ENCODE measurements at places on chromosomes 5 and 9. TPM values are rescaled to one million over a fixed set of nuclear protein-coding genes. Genes with fewer than 3 reads are reported as not detected.

CCNO gene
- total RNA-seq, result not detected

EPB41L4B gene
- not detected for total RNA-seq

DNA sequence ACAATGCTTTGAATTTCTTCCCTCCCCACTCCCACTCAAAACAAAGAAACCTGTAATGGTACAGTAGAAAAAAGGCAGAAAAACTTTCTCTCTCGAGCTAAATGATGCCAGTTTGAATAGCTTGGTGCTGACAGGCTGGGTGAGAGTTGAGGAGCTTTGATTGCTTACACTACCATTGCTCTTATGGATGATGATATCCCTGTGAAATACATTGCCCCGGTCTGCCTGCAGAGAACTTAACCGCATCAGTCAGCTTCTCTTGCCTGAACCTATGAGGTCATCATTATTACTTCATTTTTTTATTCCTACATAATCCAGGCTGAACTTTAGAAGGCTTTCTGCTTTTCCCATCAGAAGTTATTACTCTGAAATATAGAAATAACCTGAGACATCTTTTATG, 69.3 kb downstream of the ISL1 start:
- no peak overlapping the region for H3K4me3 ChIP-seq
- no peak for DNase-seq
- no peaks in the 10 kb centered on the region for H3K4me1 ChIP-seq
- H3K27me3 ChIP-seq, result no peaks in the 10 kb centered on the region
- no peaks in the 10 kb centered on the region for H3K36me3 ChIP-seq

DNA sequence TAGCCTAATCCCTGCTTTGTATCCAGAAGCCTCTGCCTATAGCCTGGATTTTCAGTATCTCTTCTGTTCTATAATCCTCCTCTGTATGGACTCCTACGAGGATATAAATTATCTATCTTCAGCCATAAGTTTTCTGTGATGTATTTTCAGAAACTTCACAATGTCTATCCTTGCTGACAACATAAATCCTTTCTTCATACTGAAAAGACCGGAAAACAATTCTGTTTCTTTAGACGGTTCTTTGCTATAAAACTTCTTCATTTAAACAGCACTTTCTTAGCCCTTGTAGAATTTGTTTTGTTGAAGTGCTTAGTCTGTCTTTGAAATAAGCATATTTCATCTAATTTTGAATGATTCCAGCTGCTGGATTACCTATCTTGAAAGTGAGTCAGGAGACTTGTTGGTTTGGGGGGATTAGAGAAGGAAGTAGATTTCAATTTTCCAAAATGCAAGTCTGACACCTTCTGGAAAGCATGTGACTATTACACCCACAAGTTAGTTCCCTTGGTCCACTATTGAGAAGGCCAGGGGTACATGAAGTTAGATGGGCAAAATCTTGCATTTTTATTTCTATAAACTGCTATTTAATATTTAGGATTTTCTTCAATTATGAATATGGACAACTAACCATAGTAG, 96.3 kb upstream of the RANBP3L start:
- H3K4me1 ChIP-seq, result peaks cover 9% of the 10 kb centered on the region
- no peaks in the 10 kb centered on the region for H3K36me3 ChIP-seq
- H3K27me3 ChIP-seq, result peaks cover 6% of the 10 kb centered on the region

Measured in naive thymus-derived CD8-positive, alpha-beta T cell (primary cell).